CD4-positive, alpha-beta T cell treated with Interleukin-1 beta for 1 hour (primary cell): ENCODE measurements at places on chromosomes 1 and 21.

DNA sequence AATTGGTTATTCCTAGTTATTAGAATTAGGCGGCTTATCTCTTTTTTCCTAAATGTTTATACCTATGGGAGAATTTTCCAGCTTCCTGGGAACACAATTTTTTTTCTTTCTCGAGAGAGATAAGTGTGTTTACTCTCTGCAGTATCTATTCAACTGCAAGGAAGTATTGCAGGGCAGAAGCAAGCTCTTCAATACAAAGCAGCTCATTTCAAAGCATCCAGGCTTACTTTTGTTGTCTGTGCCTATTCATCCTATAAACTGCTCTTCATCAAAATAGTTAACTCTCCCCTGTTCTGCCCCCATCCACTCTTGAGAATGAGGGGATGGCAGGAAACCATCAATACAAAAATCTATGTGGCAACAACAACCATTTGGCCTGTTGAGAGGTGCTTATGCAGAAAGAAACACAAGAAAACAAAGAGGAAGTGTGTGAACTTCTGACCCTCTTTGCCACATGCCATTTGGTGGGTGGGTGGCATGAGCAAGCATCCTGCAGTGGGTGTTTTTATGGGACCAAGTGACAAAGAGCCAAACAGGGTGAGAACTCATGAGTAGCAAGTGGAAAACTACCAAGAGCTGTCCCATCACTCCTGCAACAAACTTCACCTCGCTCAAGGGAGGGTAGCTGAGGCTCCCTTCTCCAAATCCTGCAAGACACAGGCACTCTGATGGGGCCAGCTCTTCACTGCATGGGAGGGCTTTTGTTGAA is 50.6 kb upstream of the MRPS6 start:
- peak; percentile 49 for DNase-seq

GRCh38 chr1:159945483-159946241 is at the start of gene IGSF9:
IGSF9 (minus strand) TSS chr1:159945613; CDS start chr1:159943454, 2,159 bp downstream.
- DNase-seq: peak; percentile 79

- no peak for DNase-seq
Observed at GRCh38 chr1:240465531-240465940, 146.4 kb downstream of the GREM2 start.

GRCh38 chr1:54171016-54171415 is 18.2 kb upstream of the CDCP2 start:
- DNase-seq: no peak

- no peak for DNase-seq
Observed at GRCh38 chr1:76998582-76999223, 131.4 kb downstream of the ST6GALNAC5 start.
